ENCODE measurements at places on chromosomes 7 and 10.

- DNase-seq = no peak
Observed at GRCh38 chr7:2964208-2964607, 79.5 kb downstream of the CARD11 start.

GRCh38 chr10:124332426-124332825, 86.3 kb downstream of the OAT start:
- DNase-seq = no peak

DNA sequence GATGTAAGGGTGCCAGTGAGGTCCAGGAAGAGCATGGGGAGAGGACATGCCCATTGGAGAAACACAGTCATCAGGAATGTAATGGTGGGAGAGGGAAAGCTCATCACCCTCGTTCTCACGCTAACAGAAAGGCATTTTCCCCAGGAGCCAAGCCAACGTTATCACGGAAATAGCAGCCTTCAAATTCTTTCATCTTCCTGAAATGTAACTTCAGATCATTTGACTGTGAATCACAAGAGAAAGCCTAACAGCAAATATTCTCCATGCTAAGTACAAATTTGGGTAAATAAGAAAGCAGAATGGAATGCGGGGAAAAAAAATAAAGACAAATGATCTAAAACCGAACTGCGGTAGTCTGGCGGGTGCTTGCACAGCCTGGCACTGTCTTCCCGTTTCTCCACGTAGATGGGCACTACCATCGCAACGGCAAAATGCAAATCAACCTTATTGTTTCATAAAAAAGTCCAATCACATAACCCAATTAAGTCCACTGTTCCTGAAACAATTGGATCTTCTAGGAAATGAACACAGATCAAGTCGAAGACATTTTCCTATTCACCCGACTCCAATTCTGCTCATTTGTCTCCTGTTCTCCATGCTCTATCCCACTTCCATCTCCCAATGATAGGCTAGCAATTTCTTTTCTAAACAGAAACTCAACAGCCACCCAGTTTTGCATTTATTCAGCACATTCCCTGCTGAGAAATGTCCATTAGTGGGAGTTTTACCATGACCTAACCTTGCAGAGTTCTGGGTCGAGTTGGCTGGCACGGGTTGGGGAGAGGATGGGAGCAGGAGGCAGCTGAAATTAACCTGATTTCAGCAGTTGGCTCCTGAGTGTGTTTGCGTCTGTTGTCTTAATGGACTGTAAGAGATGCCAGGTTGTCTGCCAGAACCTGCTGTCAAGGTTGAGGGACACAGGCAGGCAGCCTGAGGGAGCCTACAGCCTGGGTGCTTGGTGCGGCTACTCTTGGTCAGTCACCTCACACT, 74.6 kb upstream of the FRMD4A start:
- DNase-seq = no peak

DNA sequence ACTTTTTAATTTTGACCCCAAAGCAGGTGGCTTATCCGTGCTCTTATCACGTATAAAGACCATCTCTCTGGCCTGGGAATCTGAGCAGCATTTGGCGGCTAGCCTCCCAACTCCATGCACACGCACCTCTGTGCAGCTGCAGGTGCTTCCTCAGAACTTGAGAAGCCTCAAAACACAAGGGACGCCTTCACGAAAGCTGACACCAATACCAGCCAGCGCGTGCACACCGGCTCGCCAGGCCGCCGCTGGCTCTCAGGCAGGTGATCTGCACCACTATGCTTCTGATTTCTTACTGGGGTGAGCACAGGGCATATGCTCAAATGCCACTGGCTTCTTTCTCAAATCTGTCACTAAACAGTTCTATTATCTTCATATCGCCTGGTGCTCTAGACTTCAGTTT, 145.0 kb downstream of the PARD3 start:
- DNase-seq = no peak
